ENCODE measurements at places on chromosomes 12 and 14.

DNA sequence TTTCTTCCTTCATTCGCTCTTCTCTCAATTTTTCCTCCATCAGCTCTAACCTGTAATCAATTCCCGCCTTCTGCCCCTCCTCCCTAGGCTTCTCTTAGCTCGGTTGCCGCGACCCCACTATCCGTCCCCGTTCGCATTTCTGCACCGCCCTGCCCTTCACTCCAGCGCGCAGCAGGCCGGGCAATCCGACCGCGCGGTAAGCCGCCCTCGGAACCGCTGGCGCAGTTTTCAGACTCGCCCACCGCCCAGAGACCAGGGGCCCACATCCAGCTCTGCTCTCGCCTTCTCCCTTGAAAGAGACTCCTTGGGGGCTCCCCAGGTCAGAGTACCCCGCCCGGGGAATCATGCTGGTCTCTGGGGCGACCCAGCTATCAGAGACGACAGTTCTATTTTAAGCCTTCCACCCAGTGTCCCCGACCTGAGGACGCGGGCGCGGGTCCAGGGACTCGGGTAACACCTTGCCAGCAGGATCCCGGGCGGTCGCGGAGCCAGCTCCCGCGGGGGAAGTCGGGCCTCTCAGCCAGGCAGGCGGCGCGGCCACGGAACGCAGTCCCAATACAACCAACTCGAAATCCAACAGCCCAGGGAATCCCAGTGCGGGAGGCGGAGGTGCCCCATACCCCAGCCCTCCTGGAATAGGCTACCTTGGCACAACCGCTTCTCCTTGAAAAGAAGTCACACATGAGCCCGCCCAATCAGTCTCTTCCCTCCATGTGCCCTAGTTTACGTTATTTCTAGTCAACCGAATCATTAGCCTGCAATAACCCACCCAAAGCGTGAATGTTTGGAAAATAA is 5.7 kb upstream of the SLC38A4 start:
- DNase-seq = no peak

DNA sequence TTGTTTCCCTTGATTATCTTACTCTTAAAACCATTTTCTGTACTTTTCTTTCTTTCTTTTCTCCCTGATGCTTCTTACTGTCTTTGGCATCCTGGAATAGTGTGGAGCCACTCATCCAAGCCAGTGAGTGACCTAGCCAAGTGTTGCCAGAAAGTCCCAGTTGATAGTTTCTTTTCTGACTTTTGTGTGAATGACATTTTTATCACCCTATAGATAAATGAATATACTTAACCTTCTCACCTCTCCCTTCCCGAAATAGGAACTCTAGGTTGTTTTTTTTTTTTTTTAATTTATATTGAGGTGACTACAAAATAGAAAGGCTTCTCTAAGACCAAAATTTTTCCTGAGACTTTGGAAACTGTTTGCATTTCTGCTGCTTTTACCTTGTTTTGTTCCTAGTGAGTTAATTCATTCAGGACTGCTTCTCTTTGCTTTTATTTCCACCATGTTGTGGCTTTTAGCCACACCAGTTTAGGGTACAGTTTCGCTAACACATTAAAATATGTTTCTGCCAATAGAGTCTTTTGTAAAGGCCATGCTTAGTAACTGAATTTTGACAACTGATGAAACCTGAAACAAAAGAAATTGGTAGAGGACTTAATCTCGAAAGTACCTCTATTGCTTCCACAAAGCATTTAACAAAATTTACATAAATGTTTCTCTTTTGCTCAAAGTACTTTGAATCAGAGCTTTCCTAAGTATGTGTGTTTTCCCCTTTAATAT is 194.6 kb downstream of the ERC1 start:
- no peak for DNase-seq

GRCh38 chr12:66203820-66204219 is 14.8 kb downstream of the IRAK3 start:
- no peak for DNase-seq

DNA sequence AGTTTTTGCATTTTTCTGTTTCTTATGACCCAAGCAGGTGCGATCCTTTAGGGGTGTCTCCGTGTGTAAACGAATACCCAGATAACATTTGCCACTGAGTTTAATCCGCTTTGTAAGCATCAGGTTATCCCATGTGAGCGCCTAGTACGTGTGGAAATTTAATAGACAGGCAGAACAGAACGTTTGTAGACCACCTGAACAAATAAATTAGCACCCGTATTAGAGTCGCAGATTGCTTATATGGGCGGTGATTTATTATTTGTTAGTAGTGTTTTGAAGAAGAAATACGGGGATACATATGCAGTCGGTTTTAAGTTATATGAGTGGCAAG is 325 bp downstream of the C12orf60 start:
- no peak for DNase-seq

DNA sequence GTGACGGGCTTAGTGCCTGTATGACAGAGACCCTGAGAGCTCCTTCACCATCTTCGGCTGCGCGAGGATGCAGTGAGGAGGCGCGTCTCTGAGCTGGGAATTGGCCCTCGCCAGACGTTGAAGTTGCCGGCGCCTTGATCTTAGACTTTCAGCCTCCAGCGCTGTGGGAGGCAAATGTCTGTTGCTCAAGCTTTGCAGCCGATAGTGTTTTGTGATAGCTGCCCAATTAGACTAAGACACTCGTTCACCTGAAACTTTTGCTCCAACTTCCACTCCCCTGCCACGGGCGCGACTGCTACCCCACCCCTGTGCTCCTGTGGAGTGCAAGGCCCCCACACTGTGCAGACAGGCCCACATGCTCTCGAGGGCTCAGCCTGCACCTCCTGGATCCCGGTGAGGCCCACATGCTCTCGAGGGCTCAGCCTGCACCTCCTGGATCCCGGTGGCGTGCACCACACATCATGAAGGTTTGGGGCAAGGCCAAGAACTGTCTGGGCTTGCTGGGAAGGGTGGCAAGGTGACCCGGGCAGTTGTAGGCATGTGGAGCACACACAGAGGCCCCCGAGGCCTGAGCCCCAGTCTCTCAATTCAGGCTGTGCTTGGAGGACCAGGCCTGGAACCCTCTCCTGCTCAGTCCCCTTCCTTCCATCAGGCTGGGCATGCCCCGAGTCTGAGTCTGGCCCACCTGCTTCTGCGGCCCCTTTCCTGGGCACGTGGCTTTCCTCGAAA is 324.6 kb downstream of the TMEM121 start:
- peak; percentile 7 for DNase-seq

GRCh38 chr12:119749666-119750065 is 81.7 kb downstream of the PRKAB1 start:
- DNase-seq = no peak

DNA sequence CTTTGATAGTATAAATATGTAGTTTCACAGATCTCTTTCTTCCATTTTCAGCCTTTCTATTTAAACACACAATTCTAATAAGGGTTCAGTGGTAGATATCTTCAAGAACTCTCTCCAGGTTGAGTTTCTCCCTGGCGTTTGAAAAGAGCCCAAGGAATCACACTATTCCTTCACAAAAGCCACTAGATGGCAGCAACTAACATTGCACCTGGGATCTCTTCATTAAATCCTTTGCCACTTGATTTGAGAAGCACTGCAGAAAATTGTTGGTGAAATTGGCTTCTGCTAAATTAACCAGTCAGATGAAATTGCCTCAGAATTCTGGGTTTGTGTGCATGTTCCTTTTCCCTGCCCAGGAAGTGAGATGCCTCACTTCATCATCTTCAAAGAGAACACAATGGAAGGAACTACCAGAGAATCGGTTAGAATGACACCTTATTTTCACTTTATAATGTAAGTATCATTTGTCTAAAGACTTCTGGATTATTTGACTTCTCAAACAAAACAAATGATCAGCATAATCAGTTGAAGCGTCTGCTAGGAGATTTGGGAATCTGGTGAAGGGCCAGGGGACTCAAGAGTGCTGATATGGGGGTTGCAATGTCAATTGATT is 6.8 kb downstream of the CCDC198 start:
- DNase-seq = no peak

- no peak for DNase-seq
Observed at GRCh38 chr12:51033048-51033447, 6.9 kb upstream of the SLC11A2 start.

GRCh38 chr12:2681450-2682205 is 113.1 kb upstream of the FKBP4 start:
- no peak for DNase-seq

GRCh38 chr12:88946372-88946997 is 366.2 kb upstream of the KITLG start:
- no peak for DNase-seq

DNA sequence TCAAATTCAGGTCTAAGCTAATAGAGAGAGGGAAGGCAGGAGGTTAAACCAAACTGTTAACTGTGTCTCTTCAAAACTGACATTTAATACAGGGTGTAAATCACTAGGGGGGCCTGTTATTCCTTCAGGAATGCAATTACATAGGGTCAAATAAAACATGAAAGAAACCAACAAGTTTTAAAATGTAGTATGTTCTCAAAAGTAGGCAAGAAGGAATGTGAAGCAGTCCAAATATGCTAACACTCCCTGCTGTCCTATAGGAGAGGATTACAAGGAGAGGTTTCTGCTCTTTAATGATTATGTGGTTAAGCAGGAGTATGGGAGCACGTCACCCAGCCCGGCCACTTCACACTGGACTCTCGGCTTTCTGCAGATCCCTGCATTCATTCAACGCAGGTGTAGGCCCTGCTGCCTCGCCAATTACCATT is 42.5 kb upstream of the BMP4 start:
- no peak for DNase-seq

DNA sequence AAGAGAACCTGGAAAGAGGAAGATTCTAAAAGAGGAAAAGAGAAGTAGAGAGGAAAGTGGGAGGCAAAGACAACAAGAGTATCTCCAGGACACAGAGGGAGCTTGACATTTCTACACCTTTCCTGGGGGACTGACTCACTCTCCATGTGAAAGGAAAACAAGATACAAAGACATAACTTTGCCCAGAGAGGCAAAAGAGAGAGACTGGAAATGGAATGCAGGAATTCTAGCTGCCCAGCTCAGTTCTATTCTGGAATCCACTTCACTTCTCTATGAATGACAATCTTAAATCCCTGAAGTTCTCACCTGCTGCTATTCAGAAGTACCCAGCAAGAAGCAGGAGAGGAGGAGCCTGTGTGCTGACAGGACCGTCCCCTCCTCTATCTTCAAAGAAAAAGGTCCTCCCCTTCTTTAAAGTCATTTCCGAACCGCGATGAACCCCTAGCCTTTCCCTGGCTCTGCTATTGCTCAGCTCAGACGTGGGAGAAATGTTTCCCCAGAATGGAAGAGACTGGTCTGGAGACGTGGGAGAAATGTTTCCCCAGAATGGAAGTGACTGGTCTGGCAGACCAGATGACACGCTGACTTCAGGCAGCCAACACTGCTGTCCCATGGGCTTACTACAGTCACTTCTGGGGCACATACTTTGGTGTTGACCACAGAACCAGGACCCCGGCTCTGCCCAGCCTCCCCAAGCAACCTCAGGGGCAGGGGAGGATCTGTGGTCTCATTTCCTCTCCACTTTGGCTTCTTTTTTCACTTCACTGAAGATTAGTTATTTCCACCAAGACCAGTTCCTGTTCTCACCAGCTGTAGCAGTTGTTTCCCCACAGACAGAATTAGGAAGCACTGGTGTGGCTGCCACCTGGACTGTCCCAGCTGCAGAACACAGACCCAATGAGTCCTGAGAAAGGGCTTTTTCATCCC is 8.3 kb downstream of the FMNL3 start:
- DNase-seq = peak; percentile 72
